ENCODE measurements at places on chromosomes 16 and 17.

- no peak for DNase-seq
These were observed 39.0 kb downstream of the CA4 start for GRCh38 chr17:60188759-60189158.

GRCh38 chr16:86740906-86741799, 162.8 kb downstream of the FOXL1 start:
- DNase-seq = no peak

DNA sequence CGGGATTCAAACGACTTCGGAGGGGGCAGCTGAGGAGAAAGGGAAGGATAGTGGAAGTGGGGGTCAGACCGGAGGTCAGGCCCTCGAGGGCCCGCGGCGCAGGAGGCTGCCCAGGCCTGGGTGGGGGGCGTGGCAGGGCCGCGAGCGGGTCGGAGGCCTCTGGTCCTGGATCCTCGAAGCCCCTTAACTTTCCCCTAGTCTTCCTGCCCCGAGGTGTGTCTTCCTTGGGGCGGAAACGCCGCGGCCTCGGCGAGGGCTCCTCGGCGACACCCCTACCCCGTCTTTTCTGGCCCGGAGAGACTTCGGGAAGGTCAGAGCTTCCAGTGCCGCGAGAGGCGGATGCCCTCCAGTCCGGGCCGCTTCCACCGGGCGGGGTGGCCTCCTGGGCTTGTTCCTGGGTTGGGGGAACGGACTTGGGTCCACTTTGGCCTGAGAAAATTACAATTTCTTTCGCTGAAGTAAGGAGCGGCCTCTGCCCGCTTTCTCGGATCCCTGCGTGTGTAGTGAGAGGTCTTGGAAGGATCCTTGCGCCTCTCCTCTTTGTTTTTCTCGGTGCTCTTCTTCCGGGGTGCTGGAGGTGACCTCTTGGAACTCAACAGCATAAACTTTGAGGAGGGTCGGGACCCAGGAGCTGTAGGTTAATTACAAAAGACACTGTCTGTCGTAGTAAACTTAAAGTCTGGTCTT, 491 bp downstream of the IST1 start:
- no peak for DNase-seq

GRCh38 chr16:66474750-66475199, 47.7 kb downstream of the BEAN1 start:
- DNase-seq = no peak

DNA sequence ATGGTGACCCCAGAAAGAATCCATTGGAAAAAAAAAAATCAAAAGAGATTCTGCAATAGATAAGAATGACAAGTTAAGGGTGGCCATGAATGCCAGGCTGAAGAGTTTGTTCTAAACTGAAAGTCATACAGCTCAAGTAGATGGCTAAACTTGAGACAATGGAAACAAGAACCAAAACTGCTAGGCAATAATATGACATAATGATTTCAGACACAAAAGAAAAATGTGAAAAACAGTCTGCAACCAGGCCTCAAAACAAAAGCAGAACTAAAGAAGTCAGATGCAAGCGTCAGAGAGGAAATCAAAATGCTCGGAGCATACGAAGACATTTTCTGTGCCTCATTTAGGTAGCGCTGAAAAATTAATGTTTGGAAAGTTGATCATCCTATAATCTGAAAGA, 54.4 kb upstream of the YPEL2 start:
- DNase-seq = no peak

DNA sequence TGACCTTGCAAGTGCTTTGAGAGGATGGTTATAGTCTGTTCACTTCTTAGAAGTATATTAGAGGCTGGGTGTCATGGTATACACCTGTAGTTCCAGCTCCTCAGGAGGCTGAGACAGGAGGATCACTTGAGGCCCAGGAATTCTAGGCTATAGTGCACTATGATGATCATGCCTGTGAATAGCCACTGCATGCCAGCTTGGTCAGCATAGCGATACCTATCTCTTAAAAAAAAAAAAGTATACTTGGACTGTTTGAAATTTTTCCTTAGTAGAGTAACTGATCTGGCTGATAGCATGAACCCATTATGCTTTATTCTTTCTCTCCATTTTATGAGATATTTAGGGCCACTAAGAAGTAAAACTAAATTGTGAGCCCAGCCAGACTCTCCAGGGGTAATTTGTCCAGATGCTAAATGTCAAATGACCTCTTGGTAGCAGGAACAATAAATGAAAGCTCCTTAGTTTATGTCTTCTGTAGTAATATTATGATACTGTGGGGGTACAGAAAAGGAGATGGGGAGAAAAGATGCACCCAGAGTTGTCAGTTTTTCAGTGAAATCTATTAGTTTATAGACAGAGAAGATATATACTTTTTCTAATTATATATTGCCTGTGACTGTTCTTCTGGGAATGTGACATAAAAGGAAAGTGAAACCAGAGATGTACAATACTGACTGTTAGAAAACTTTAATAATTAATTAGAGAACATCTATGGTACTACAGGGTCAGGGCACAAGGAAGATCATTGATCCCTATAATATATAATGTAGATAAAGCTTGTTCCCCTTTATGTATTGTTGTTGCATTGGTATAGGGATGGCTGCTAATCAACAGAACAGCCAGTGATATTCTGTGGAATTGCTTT, 335.3 kb upstream of the TBX2 start:
- DNase-seq = no peak

DNA sequence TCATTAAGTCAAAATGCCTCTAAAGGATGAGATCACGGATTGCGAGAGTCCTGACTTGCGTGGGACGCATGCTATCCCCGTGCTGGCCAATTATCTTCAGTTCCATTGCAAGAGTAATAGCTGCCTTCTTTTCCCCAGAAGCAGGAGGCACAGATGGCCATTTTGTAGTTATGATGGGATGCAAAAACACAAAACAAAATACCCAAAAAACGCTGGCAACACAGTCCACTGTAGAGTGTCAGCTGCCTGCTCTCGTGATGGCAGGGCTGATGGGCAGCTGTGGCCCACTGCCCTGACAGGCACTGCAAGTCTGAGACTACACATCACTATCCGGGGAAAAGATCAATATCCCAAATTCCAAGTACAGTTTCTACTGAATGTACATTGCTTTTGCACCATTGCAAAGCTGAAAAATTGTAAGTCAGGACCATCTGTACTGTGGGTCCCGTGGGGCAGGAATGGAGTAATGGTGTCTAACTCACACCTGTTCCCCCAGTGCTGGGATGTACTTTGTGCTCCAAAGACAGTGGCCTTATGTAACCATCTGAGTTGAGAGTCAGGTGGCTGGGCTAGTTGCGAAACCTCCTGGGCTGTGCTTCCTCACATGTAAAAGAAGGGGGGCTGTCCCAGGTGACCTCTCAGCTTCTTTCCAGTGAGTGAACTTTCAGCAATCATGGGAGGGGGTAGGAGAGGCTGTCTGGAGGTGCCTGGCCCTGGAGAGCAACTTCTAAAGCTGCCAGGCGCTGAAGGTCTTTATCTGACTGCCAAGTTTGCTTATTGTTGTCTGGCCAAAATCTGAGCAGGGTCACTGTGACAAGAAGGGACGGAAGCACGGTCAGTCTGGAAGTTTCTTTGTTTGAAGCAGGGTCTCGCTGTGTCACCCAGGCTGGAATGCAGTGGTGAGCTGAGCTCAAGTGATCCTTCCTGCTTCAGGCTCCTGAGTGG, 4.7 kb downstream of the SLC47A1 start:
- DNase-seq = no peak

DNA sequence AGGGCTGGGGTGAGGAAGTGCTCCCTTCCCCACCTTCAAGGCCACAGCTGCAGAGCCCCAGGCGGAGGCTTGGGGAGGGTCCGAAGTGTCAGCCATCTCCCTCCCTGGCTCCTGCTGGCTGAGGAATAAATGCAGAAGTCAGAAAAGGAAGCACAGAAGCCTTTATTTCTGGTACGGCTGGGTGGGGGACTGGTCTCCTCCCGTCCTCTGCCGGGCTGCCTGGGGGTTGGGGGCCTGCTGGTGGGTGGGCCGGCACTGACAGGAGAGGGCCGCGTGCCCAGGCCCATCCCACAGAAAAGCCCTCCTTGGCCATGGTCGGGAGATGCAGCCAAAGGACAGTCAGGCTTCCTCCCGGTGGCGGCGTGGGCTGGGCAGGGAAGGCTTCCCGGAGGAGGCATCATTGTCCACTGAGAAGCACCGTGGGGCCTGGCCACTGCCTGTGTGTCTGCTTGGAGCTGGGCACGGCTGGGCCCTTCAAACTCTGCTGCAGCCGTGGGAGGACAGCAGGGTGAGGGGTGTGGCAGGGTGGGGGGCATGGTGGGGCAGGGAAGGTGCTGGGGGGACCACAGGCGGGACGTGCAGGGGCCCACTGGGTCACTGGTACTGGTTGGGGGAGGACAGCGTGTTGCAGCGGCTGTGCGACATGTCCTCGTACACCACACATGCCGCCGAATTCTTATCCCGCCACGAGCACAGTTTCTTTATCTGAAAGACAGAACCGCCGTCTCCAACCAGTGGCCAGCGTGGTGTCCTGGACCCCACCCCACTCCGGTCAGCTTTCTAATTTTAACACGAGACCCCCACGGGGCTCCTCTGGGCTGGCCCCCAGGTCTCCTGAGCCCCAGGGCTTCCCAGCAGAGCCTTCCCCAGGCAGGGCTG, 2.4 kb downstream of the CD7 start:
- DNase-seq = no peak

GRCh38 chr16:11552440-11552839, 34.3 kb downstream of the LITAF start:
- no peak for DNase-seq

GRCh38 chr17:52546990-52547389, 388.5 kb upstream of the CA10 start:
- no peak for DNase-seq

GRCh38 chr16:26058326-26058725, 366.6 kb downstream of the HS3ST4 start:
- DNase-seq = no peak

GRCh38 chr17:57357392-57357784, 101.1 kb downstream of the MSI2 start:
- no peak for DNase-seq

GRCh38 chr16:54479546-54479945, 193.0 kb upstream of the IRX3 start:
- no peak for DNase-seq

DNA sequence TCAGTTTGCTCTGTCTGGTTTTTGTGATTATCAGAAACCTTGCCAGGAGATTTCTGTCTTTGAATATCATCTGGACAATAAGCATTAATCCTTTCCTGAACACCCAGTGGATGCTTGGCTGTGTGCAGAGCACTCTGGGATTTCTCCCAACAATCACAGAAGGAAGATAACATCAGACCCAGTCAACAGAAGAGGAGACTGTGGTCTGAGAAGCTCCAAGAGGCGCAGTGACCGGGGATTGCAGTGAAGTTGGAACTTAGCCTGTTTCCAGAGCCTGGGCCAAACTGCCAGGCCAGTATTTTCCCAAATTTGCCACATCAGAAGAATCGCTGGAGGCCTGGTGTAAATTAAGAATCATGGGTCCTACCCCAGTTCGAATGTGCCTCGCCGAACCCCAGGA, 264.7 kb downstream of the C16orf95 start:
- no peak for DNase-seq

GRCh38 chr17:81252326-81252986, 13.3 kb downstream of the NDUFAF8 start:
- DNase-seq = no peak

GRCh38 chr16:68246666-68247065, 1.5 kb downstream of the PLA2G15 start:
- no peak for DNase-seq

GRCh38 chr17:10698096-10698818, 863 bp downstream of the ADPRM start:
- no peak for DNase-seq

- no peak for DNase-seq
These were observed 15.4 kb upstream of the MYO18A start for GRCh38 chr17:29195465-29196081.

DNA sequence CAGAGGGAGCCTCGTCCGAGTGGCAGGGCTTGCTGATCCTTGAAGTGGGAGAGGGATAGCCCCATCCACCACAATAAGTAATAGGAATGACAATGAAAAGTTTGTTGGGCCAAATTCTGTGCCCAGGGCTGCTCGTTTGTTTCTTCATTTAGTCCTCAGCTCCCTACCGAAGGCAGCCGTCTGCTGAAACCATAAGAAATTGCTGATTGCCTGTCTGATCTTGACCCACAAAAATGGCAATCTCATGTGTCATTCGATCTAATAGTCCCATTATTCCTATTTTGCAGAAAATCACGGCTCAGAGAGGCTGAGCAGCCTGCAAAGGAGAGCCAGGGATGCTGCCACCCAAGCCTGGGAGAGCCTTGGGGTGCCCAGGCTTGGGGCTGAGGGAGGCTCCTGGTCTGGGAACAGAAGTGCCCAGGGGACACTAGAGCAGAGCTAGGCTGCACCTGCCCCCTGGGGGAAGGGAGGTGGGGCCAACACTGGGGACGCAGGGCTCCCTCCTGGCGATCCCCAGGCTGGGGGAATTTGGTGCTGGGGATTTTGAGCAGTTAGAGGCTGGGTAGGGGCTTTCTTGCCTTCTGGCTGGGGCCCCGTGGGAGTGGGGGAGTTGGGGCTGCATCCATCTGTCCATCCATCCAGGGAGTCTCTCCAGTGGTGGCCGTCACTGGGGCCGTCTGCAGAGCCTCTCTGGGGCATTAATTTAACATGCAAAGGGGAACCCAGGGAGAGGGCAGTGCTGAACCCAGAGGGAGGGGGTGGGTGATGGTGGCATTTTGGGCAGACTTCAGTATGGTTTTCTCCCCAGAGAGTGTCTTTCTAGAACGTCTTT, 53.5 kb downstream of the SOCS1 start:
- DNase-seq = no peak

- DNase-seq = no peak
These were observed 7.5 kb downstream of the IL4R start for GRCh38 chr16:27321013-27321915.

- no peak for DNase-seq
These were observed 2.1 kb downstream of the ZNF750 start for GRCh38 chr17:82837586-82838320.

DNA sequence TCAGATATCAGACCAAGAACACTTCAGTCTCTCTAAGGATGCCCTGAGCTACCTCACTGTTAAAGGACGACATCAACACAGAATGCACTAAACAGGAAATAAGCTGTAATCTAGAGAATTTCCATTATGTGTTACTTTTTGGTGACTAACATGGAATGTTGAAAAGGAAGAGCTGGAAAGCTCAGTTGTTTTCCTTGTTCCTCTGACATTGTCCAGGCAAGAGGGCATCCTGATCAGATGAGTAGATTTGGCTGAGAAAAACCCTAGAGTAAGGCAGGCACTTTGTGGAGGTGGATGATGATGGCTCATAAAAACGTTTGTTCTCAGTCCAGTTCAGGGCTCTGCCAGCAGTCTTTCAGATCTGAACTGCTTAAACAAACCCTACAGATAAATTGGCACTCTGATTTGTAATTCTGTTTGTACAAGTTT, 34.0 kb downstream of the DGKE start:
- no peak for DNase-seq

GRCh38 chr17:72338847-72339790, 218.3 kb downstream of the SOX9 start:
- DNase-seq = no peak
